NCI-H526 (cell line): ENCODE measurements at places on chromosomes 6 and 20.

- no peak for DNase-seq
Measured at GRCh38 chr20:9474835-9475415, 39.5 kb upstream of the LAMP5 start.

DNA sequence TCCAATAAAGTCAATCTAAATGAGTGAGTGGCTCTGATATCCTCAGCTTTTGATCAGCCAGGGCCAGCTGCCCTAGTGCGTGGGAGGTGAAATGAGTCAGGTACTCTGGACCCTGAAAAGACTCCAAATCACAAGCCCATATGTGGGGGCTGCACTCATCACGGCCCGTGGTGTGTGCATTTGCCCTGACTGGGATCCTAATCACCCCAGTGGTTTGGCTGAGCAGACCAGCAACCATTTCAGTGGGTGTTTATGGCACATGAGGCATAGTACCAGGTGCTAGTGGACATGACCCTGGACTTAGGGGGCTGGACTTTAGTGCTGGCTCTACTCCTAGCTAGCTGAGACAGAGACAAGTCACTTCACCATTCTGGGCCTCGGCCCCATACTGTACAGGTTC, 39.4 kb downstream of the SCML4 start:
- no peak for DNase-seq

DNA sequence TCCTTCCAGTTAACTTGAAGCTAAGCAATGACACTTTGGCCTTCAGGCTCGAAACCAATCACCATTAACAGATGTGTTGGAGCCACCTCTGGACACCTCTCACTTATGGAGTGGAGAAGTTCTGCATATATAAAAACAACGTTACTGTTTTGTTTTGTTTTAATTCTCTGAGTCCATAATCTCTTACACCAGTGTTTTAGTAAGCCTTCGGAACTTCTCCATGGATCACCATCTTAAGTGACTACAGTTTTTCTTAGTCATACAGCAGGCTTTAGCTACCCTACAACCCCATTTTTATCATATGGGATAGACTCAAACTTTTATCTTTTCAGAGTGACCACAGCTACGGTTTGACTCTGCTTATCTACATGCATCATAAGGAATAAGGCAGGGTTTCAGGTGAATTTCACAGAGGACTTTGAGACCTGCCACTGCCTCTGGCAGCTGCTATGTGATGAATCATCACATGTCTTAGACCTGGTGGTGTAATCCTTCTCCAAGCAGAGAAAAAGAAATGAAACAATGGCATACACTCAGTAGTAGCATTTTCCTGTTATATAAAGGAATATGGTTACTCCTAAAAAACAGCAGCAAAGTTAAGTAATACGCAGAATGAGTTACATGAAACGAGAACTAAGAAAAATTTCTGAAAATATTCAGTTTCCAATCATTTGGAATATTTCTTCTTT, 5.5 kb upstream of the HDDC2 start:
- DNase-seq: no peak

- no peak for DNase-seq
Measured at GRCh38 chr6:106527117-106527516, 102.2 kb downstream of the RTN4IP1 start.

- DNase-seq: no peak
Measured at GRCh38 chr20:17757496-17757895, 57.7 kb downstream of the BANF2 start.

DNA sequence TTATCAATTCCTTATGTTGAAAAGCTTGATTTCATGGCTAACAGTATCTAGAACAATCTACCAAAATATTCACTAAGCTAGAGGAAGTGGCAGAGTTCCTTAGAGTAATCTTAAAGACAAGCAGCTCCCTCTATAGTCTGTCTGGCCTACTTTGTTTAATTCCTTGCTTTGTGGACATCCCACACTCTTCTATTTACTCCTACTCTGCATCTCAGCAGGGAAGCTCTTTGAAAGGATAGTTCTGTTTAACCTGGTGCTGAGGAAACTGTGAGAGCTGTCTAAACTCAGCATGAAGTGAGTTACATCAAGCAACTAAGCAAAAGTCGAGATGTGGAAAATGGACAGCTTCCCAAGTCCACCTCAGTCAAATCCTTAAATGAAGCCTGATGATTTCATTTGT, 4.3 kb downstream of the REV3L start:
- DNase-seq: peak; percentile 35

DNA sequence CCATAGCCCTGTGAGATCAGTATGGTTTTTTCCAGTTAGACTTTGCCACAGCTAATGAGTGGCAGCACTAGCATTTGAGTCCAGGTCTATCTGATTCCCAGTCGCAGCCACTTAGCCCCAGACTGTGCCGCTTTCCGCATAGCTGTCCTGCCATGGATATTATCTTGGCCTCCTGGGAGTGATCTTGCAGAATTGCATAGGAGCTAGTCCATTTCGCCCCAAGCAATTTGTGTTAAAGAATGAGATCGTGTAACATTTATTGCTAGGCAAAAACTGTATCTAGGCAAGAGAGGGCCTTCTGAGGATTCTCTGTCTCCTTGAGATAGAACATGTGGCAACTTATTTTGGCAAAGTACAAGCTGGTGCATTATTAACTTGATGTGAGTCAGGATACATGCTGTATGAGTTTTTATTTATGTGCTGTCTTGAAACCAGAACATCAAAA, 74.2 kb downstream of the EZR start:
- DNase-seq: peak; percentile 16

DNA sequence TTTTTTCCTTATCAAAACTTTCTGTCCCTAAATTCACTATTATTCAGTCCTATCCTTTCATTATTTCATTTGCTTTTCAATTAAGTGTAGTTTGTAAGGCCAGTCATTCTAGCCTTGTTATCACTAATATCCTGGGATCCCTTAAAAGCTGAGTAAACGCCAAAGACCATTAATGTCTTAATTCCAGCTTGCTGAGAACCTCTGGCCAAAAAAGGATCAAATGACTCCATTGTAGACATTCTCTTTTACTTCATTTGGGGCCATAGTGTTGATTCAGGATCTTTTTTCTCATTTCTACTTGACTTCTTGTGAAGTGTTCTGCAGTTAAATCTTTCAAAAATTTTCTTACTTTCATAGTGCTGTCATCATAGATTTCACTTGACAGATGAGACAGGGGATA, 379.7 kb downstream of the LAMA2 start:
- DNase-seq: no peak

GRCh38 chr6:43391440-43392031, 22.1 kb upstream of the ZNF318 start:
- DNase-seq: no peak

DNA sequence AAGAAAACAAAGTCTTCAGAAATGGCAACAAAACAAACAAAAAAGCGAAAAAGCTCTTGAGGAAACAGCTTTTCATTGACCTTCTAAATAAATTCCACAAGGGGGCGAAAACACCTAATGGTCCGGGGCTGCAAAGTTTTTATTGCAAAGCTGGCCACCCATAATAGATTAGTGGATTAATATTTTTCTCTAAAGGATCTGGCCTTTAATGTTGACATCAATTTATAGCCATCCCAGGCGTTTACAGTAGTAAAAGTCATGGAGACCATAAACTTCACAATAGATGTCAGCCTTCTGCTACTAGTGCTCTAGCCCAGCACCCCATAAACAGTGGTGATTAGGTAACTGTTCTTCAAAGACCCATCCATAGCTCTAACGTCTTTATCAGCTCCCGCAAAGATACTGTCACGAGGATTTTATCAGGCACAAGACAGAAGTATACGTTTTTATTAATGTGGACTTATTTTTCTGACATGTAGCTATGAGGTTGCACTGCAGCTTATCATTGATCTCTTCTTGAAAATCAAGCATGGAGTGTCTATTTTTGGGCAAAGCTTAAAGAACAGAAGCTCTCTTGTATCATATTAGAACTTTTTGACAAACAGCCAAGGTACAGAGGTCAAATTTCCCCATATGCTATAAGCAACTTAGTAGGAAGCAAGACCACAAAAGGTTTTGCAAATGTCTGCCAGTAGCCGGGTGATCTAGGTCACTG, 4.7 kb downstream of the CITED2 start:
- peak; percentile 67 for DNase-seq

- DNase-seq: peak; percentile 50
Measured at GRCh38 chr6:84685983-84686584, 78.3 kb downstream of the TBX18 start.

DNA sequence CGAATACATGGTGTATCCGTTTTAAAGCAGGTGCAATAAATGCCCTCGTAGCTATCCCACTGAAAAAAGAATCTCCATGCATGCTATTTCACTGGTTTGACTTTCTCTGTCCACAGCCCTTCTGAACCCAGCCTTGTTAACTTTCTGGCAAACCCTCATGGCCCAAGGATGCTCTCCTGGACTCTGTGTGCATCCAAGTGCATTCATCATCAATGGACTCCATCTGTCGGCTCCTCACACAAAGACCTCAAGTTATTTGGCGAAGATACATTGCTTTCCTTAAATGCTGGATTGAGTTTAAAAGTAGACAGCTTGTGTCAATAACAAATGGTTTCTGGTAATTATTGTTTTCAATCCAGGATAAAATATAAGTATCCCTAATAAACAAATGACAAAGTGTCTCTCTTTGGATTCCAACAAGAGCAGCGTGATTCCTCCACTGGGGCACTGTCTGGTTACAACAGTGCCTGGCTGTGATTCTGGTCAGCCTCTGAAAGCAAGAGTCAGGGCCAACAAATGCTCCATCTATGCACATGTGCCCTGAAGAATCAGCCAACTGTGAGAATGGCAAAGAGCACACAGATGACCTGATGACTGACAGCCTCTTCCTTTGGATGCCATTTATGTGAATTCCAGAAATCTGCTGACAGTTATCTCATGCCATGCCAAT, 55.7 kb downstream of the FYN start:
- no peak for DNase-seq

DNA sequence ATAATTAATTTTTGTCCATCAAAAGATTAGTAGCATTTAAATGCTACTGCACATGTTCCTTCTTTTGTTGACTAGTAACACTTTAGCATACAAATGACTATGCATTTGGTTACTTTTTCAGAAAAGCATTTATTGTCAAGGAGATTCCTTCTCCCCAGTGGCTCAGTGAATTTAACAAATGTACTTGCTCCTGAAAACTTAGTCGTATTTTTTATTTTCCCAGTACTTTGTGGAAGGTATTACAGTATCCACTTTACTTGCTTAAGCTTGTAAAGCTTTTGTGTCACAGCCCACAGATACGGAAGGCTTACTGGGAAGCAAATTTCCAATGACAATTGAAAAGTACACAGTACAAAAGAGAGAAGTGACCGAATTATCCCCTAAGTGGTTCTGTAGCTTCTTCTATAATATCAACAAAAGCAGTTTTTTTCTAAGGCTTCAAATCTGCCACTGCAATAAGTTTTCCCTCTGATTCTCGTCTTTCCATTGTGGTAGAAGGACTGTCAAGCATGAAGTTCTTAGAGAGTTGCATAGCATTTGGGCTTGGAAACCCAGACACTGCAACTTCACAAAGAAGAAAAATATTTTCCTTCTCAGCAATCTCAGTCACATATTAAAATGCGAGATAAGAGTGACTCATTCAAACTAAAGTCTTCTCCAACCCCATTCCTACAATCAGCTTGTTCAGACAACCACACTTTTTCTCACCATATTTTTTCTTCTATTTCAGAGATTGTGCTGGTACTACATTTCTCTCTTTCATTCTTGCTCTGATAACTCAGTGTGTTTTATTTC, 431.2 kb downstream of the GRIK2 start:
- no peak for DNase-seq

GRCh38 chr20:17542993-17543412, 11.8 kb upstream of the BFSP1 start:
- DNase-seq: no peak

DNA sequence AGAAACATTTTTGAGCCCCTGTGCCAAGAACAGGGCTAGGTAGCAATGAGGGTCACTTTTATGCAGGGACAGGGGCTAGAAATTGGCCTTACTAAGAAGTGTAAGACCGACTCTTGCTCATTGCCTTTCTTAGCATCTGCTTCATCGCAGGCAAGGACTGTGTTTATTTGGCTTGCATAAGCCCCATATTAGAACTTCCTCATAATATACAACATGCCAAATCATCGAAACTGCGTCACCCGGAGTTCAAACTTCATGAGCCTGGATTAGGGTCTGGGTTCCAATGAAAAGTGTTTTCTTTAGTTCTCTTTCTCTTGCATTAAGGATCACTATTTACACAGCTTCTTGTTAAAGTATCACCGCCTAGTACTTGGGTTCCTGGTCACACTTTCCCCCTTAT, 977 bp upstream of the SMAP1 start:
- DNase-seq: no peak

DNA sequence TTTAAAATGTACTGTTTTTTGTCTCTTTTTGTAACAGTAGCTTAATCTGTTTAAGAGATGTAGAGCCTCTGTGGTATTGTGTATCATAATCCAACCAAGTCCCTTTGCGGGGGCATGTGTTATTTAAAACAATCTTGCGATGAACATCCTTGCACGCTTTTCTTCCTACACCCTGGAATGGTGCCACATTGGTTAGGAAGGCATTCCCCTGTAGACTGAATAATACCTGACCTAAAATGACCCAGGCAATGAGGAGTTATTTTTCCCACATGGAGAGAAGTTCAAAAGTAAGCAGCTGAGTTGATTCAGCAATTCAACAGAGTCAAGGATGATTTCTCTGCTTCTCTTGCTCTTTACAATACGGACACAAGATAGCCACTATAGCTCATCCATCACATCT, 142.0 kb upstream of the PMEPA1 start:
- no peak for DNase-seq

- no peak for DNase-seq
Measured at GRCh38 chr6:62042429-62042828, 243.6 kb downstream of the KHDRBS2 start.

GRCh38 chr6:5085648-5086293, 630 bp downstream of the PPP1R3G start:
- peak; percentile 68 for DNase-seq

- DNase-seq: no peak
Measured at GRCh38 chr6:3651698-3652229, 99.7 kb downstream of the PXDC1 start.

DNA sequence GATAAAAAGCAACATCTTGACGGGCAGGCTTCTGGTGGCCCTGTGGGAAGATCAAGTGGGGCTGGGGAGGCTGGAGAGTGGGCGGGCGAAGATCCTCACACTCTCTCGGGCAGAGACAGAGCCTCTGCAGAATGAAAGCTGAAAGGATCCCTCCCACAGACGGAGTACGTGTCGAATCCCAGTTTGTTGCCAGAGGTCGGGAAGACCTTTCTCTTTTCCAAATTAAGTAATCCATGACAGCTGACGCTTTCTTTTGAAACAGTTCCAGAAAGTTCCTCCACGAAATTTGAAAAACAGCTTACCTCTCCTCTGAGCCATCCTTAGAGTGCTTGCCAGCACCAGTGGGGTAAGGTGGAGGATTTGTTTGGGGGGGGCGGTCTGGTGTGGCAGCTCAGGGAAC, 155.6 kb upstream of the SMLR1 start:
- no peak for DNase-seq

DNA sequence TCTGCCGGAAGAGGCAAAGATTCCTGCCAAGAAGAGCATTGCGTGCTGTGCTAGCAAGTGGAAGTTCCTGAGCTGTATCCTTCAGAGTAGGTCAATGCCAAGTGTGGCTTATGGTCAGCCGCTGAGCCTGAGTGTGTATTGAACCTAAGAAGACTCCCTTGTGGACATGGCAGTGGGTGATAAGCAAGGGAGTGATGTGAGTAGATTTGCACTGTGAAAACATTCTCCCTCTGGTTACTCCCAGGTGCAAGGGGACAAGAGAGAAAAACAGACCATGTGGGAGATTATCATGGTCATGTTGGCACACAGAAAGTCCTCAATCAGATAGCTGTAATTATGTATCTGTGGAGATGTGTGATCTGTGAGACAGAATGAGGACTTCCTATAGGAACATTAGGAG, 6.1 kb upstream of the TMEM74B start:
- DNase-seq: no peak
